ENCODE measurements at places on chromosomes 7 and 10.

DNA sequence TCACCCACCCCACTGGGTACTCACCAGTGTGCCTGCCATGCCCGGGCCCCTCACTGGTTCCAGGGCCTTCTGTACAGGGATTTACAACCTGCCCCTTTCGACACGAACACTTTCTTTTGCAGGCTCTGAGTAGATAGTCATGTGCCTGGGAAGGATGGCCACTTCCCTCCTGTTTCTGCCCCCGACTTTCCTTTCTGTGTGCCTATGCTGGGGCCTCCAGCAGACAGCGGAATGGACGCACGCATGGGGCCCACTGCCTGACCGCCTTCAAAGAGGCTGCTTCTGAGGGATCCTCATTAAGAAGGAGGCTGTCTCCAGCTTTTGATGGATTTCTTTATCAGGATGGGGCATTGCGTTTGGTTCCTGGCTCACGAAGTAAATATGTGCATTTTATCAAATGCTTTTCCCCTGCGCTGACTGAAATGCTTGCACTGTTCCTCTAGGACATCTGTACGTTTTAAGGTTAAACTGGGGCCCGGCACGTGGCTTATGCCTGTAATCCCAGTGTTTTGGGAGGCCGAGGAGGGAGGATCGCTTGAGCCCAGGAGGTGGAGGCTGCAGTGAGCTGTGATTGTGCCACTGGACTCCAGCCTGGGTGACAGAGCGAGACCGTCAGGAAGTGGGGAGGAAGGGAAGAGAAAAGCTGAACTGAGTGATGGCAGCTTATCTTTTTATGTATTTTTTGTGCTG, 29.4 kb upstream of the NKX6-2 start:
- DNase-seq, result no peak

DNA sequence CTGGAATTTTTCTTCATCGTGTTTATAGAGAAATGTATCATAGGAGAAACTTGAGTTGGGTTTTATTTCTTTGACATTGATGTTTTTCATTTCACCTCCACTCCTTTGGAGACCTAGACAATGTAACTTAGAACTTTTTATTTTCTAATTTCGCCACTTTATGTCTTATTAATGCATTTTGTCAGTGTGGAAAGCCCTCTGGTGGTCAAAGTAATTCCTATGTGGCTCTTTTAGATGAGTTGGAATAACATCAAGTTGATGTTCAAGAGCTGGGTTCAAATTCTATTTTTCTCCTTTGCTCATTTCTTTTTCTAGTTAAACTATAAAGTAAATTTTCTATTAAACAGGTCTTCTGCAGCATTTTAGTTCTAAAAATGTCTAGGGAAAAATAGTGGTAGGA, 478.6 kb downstream of the LRMDA start:
- no peak for DNase-seq

DNA sequence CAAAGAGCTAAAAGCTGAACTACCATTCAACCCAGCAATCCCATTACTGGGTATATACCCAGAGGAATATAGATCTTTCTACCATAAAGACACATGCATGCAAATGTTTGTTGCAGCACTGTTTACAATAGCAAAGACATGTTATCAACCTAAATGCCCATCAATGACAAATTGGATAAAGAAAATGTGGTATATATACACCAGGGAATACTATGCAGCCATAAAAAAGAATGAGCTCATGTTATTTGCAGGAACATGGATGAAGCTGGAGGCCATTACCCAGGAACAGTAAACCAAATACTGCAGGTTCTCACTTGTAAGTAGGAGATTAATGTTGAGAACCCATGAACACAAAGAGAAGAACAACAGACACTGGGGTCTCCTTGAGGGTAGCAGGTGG, 1295.1 kb downstream of the TYW1 start:
- no peak for DNase-seq

DNA sequence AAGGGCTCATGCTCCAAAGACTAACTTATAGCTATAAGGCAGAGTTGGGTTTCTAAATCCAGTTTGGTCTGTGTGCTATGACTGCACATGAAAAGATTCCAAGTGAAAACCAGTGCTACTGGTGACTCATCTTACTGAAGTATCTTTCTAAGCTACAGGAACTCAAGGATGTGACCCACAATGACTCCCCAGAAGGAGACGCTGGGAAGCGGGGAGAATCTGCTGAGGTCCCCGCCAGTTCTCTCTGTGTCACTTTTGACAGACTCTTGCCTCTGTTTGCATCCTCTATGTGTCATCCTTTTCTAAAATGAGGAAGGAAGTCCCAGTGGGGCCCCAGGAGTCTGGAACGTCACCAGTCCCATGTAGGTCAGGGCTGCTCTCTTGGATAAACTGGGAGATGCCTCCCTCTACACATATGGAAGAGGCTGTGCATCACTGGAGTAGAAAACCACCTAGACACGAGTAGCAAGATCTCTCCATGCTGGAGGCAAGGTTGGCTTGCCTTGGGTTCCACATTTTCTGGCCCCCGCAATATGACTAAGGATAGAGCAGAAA, 28.8 kb upstream of the GPR26 start:
- no peak for DNase-seq

- DNase-seq, result no peak
These were observed 976 bp downstream of the ABCF2 start for GRCh38 chr7:151225948-151226510.

DNA sequence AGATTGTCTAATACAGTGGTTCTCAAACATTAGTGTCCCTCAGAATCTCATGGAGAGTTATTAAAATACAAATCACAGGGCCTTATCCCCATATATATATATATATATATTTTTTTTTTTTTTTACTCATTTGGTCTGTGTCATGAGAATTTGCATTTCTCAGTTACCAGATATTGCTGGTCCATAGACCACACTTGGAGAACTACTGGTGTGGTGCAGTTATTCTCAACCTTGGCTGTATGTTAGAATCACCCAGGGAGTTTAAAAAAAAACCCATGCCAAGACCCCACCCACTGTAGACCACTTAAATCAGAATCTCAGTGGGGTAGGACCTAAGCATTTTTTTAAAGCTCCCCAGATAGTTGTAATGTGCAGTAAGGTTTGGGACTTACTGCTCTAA, 179.9 kb downstream of the AUTS2 start:
- no peak for DNase-seq

- DNase-seq, result peak; percentile 17
These were observed 6.7 kb downstream of the RASSF4 start for GRCh38 chr10:44966129-44966815.

- DNase-seq, result no peak
These were observed 97.7 kb upstream of the RPA3 start for GRCh38 chr7:7816084-7816483.

DNA sequence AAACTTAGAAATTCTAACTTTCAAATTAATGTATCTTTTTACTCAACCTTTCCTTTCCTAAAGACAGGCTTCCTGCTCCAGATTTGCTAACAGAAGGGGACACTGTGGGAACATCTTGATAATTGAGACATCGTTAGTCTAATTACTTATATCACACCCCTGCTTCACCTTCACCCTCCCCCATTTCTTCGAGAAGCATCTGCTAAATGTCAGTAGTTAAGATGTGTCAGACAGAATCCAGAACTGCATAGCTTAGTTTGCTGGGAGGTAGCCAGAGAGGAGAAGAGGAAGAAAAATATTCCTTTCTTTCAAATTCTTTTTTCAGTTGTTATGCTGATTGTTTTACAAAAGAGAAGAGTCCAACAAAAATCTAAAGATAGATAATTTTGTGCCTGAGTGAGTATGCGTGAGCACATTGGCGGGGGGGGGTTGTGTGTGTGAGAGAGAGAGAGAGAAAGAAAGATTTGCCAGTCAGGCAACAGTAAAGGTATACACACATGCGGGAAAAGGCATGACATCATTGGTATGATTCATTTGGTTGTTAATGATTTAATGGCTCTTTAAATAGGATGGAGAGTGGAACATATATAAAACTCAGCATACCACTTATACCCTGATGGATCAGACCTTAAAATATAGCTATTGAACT, 192.4 kb downstream of the PTN start:
- no peak for DNase-seq

DNA sequence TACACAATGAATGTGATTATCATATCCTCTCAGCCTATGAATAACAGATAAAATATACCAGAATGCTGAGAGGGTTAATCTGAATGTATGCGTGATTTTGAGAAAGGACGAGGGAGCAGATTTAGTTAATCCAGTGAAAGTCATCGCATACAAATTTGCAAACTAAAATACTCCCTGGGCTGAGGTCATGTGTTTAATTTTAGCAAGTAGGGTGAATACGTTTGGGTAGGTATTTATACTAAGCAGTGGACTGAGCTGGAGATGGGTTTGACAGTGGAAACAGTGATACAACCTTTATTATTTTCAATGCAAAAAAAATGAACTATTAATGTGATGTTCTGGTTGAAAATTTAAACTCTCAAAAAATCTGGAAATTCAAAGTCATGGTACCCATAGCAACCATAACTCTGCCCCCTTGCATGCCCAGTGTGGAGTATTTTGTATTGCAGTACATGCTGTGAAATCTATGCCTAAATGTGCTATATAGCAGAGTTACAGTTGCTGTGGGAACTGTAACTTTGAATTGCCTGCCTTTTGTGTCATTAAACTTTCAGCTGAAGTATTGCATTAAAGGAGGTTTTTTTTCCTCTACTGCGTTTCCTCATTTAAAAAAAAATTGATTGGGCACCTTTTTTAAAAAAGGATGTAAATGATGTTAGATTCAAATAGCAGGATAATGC, 9.5 kb upstream of the ARID5B start:
- no peak for DNase-seq

DNA sequence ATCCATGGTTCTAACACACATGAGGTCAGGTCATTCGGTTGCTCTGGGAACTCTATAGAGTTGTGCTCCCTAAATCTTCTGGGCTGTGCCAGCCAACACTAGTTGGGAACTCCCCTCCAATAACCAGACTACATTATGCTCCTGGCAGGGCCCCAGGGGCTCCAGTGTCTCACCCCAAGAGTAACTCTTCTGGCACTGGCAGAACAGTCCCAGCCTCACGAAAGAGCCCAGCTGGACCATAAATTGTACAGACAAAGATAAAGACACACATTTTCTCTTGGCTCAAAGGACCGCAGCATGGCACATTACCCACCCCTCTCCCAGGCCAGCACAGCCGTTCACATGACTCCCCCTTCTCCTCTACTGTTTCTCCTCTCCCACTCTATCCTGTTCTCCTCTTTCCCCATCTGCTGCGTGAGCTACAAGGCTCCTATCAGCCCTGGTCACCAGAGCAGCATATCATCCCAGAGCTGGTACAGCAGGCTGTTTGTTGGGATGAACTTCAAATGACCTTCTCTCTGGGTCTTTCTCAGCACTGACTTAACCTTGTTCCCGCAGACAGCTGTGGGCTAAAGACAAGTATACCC, 230.6 kb downstream of the PLXNA4 start:
- no peak for DNase-seq

DNA sequence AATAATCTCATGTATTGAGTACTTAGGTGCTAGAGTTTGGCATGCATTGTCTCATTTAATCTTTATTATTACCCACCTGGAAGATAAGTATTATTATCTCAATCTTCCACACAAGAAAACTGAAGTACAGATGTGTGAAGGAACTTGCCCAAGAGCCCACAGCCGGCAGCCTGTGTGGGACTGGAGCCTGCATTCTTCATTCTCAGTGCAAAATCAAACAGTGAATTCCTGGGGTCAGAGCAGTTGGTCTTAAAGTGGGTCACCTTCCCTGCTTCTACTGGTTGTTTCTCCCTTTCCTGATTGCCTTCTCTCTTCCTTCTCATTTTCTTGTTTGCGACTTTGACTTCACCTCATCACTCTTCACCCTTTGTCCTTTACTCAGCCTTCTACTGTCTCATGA, 144.7 kb upstream of the LYZL1 start:
- DNase-seq, result no peak

DNA sequence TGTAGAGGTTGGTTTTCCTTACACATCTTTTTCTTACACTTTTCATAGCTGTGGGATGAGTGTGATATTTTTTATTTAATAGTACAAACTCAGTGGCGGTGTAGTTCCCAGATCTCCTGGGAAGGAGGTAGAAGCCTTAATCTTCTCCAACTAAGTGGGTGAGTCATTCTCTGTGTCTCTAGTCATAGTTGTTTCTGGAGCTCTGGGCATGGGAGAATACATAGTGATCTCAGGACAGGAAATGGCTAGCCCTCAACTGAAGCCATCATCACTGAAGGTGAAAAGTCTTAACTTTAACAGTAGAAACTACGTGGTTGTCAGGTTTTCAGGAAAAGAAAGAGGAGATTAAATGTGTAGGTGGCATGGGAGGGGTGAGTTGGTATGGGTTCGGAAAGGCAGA, 319.4 kb upstream of the FZD8 start:
- DNase-seq, result no peak

GRCh38 chr10:88270871-88271713, 312.0 kb downstream of the RNLS start:
- no peak for DNase-seq

- no peak for DNase-seq
These were observed 32.2 kb downstream of the CSGALNACT2 start for GRCh38 chr10:43170491-43170890.

DNA sequence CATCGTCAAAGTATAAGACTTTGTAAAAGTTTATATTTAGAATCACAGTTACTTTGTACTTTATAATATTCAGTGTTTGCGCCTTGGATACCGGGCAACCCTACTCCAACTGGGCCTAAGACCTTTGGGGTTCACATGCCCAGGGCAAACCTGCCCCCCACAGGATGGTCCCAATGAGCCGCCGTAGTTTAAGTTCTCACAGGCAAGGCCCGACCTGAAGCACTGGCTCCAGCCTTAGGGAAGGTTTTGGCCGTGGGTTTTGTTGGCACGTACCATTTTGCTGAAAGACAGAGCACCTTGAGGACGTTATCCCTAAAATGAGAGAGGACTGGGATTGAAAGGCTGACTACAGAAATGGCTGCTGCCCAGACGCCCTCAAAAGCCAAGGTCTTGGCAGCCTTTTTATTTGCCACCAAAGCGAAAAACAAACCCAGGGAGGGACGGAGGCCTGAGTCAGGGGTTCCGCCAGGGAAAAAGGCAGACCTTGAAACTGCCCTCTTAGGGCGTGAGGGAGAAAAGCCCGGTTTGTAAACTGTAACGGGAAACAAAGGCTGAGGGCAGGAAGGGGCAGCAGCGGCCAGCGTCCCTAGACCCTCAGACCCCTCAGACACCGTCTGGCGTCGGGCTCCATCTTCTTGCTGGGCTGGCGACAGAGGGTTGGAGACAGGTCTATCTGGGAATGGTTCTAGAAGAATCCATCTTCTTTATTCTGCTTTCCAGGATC, at the start of gene CCDC172:
Gene CCDC172, plus strand, starts transcription at position 222 of the 724 bp plus-strand sequence. CDS start 564 bp downstream, outside the sequence.
- DNase-seq, result no peak

DNA sequence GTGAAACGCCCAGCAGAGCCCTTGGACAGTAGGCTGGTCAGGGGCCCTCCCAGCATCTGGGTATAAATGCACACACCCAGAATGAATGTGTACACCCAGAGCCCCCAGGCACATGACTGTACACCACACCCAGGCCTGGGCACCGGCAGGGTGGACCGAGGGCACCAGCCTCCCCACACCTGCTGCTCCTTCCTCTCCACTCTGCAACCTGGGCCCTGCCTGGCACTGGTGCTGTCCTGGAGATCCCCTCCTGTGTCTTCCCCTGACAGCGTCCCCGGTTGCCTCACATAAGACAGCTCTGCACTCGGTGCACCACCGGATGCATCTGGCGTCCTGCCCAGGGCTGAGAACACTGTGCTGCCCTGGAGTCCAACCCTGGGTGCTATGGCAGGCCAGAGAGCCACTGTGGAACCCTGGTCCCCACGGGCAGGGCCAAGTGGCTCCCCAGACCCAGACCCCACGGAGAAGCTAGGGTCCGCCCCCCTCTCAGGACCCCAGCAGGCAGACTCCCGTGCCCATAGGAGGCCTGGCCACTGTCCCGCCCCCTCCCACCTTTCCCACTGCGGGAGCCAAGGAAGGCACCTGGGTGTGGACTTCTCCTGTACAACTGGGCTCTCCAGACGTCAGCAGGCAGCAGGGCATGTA, 6.6 kb downstream of the RASGEF1A start:
- DNase-seq, result no peak

GRCh38 chr10:58718596-58718995, 205.9 kb downstream of the BICC1 start:
- no peak for DNase-seq

Measured in right kidney (tissue), 9 donors.